ENCODE measurements at places on chromosomes 4 and X.

DNA sequence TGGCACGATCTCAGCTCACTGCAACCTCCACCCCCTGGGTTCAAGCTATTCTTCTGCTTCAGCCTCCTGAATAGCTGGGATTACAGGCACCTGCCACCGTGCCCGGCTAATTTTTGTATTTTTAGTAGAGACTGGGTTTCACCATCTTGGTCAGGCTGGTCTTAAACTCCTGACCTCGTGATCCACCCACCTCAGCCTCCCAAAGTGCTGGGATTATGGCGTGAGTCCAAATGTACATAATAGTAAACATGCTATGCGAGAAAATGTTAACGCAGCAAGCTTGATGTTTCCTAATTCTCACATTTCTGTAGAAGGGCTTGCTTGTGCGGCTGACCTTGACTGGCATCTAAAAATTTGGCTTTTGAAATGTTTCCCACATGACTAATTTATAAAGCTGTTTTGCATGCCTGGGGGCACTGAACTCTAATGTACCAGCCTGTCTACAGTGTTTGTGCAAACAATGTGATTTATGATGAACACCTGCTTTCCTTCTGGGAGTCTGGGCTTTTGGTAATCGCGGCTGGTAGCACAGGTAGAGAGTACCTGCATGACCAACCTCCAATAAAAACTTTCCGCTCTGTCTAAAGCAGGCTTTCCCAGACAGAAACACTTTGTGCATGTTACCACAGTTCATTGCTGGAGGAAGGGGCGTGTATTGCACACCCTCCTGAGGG lies 216.8 kb downstream of the IL15 start:
- peak; percentile 91 for DNase-seq

DNA sequence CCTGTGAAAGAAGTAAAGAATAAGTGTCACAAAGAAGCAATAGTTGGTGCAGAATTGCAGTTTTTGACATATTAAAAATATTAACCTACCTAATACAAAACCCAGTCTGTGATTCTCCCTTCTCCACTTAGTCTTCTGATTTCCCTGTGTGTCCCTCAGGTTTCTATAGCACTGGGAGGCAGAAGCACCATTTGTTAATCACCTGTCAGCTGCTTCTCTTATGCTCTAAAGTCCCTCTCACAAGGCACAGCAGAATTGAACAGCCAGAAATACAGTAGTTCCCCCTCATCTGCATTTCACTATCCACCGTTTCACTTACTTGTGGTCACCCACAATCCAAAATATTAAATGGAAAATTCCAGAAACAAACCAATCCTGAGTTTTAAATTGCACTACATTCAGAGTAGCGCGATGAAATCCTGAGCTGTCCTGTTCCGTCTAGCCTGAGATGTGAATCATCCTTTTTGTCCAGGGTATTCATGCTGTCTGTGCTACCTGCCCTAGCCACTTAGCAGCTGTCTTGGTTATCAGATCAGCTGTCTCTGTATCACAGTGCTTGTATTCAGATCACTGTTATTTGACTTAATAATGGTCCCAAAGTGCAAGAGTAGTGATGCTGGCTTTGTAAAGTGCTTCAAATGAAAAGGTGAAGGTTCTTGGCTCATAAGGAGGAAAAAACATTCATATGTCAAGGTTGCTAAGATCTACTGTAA lies 984.1 kb upstream of the GRID2 start:
- DNase-seq = no peak

- DNase-seq = no peak
Measured at GRCh38 chr4:71369536-71369935, 30.7 kb downstream of the SLC4A4 start.

DNA sequence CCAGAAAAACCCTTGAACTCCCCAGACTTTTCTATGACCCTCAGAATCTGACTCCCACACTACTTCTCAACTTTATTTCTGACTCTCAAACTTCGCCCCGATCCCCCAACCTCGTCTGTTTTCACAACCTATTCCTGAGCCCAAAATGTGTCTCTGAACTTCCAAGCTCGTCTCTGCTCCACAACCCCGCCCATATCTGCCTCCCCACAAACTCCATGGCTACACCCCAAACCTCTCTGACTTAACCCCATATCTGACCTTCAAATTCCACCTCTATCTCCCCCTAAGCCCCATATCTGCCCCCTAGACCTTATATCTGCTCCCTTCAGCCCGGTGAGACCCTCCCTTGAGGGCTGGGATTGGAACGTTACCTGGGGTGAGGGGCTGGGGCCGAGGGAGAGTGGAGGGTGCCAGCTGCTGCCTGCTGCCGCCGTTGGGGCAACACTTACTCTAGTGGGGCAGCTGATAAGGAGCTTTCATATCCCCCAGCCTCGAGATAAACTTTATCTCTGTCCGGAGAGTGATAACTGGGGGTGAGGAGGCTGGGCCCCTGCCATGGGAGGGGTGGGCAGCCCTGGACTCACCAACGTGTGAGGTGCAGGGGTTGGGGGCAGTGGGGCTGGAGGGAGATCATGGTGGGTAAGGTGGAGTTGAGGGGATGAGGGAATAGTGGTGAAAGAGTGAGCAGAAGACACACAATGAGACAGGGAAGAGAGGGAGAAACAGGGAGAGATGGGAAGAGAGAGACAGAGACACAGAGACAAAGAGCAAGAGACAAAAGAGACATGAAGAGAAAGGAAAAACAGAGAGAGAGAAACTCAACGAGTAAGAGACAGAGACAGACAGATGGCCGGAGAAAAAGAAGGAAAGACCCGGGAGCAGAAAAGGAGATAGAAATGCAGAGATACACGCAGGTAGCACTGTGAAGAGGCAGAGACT lies 1.4 kb downstream of the GATA1 start:
- no peak for DNase-seq

DNA sequence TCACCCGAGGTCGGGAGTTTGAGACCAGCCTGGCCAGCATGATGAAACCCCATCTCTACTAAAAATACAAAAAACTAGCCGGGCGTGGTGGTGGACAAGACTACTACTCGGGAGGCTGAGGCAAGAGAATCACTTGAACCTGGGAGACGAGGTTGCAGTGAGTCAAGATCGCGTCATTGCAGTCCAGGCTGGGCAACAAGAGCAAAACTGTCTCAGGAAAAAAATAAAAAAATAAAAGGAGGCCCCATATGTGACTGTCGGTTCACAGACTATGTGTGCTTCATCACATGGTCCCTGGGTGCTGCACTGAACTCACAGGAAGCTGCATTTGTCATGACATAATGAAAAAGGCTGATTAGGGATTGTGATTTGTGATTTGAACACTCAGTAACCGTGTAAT lies 6.4 kb downstream of the TRIML1 start:
- no peak for DNase-seq

GRCh38 chrX:118904218-118904617 lies 70.2 kb upstream of the LONRF3 start:
- no peak for DNase-seq

- DNase-seq = no peak
Measured at GRCh38 chrX:148500423-148501385, at the start of gene AFF2. Gene AFF2 (plus strand): TSS chrX:148500617. CDS start chrX:148501098, 481 bp downstream.

DNA sequence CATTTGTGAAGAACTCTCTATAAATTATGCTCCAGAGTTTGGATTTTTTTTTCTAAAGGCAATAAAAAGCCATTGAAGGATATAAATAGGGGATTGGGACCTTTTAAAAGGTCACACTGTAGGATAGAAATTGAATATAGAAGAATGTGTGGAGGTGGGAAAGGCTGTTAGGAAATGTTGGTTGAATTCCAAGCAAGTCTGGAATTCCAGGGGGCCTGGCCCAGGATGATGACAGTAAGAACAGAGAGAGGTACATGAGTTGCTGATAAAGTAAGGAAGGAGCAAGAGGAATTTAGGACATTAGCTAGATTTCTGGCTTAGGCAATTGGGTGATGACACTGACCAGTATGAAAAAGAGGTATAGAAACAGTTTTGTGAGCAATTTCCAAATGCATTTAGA lies 95.4 kb upstream of the USP38 start:
- DNase-seq = no peak

DNA sequence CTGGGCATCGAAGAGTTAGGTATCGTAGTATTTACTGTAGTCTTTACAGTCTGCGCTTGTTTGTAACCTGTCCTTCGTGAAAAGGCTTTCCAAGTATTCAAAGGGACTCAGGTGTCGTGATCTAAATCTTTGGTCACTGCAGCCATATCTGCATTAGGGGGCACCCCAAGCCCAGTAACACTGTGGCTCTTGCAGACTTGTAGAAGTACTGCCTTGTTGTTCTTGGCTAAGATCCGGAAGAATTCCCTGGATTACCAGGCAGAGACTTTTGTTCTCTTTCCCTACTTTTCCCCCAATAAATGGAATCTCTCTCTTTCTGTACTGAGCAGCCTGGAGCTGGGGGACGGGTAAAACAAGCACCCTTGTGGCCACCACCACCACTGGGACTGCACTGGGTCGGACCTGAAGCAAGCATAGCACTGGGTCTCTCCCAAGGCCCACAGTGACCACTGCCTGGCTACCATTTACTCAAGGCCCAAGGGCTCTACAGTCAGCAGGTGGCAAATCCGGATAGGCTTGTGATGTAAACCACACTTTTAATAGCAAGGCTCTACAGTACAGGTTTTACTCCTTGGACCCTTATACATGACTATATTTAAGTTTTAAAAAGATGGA lies 12.0 kb downstream of the CXorf58 start:
- no peak for DNase-seq

- no peak for DNase-seq
Measured at GRCh38 chrX:54093571-54093970, 49.3 kb upstream of the PHF8 start.

DNA sequence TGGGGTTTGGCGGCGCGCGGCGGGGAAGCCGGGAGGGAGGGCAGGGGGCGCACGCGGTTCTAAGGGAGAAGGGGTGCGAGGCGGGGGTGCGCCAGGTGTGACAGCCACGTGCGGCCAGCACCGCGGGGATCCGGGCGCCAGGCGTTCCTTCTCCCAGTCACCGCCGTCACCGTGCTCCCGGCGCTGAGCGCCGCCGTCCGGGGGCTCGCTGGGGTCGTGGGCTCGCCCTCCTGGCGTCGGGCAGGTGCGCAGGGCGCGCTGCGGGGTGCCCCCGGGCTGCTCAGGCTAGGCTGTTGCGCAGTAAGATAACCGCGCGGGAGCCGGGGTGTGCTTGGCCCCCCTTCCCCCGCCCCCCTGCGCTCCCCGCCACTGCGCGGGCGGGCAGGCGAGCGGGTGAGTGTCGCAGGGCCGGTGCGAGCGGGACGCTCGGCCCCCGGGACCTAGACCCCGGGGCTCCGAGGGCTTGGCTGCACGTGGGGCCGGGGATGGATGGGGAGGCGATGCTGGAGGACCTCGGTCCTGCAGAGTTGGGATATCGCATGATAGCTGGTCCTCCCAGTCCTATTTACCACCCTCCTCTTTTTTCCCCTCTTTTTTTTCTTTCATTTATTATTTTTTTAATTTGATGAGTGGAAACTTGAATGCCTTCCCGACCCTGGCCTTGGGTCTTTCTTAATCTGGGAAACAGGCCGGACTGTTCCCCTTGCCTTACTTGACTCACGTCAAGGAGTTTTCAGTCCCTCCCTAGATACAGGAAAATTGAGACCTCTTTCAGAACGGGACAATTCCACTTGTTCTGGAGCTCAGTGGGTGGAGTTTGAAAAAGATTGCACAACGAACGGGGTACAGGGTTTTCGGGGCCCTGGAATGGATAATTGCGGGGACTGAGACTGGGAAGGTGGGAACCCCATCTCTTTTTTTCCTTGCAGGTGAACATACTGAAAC lies 797 bp downstream of the TXLNG start:
- no peak for DNase-seq

DNA sequence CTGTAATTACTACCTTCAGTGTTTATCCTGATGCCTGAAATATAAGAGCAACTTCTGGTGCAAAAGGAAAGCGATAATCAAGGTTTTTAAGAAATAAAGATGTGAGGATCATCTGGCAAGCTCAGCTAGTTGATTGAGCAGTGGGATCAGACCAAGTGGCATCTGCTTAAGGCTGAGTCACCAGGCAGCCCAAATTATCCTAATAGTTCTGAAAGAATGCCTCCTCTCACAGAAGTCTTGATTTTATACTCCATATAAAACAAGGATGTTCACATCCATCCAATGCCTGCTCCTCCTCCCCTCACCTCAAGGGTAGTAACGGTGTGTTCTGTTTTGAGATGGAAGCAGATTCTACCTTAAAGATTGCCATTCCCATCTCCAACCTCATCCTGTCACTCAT lies 134.5 kb upstream of the RASGEF1B start:
- no peak for DNase-seq

DNA sequence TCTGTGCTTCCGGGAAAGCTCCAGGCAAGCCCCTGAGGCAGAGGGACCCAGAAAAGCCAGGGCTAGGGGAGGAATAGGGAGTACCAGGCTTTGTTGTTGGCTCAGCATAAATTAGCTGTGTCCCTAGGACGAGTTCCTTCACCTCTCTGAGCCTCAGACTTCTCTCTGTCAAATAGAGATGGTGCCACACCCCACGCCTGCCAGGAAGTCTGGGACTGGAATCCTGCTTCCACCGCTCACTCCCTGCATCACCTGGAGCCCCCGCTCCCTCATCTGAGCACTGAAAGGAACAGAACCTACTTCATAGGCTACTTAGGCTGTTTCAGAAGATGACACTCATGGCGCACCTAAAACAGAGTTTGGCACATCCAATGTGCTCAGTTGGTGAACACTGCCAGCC lies 8.1 kb upstream of the JAKMIP1 start:
- no peak for DNase-seq

DNA sequence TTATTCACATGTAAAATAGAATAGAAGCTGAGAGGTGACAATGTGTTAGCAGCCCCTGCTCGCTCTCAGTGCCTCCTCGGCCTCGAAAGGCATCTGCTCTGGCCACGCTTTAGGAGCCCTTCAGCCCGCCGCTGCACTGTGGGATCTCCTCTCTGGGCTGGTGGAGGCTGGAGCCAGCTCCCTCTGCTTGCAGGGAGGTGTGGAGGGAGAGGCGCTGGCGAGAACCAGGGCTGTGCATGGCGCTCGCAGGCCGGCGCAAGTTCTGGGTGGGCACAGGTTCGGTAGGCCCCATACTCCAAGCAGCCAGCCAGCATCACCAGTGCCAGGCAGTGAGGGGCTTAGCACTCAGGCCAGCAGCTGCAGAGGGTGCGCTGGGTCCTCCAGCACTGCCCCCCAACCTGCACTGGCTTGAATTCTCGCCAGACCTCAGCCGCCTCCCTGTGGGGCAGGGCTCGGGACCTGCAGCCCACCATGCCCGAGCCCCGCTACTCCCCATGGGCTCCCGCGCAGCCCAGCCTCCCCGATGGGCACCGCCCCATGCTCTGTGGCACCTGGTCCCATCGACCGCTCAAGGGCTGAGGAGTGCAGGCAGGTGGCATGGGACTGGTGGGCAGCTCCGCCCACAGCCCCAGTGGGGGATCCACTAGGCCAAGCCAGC lies 1346.7 kb upstream of the IGFBP7 start:
- DNase-seq = no peak

- DNase-seq = no peak
Measured at GRCh38 chr4:110808351-110808878, 185.5 kb upstream of the PITX2 start.
